ENCODE measurements at places on chromosomes 6 and 20.
A peak's percentile ranks its signal among the peaks of the same experiment; 100 is the strongest.

DNA sequence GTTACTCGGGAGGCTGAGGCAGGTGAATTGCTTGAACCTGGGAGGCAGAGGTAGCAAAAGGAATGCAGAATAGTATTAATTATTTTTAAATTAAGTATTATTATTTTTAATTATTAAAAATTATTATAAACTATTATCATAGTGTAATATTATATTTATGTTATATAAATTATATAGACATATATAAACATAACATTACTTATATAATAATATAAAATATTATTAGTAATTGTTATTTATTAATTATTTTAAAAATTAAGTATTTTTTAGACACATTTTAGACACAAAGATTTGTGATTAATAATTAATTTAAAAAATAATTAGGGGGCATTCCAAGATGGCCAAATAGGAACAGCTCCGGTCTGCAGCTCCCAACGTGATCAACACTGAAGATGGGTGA, 31.7 kb upstream of the TGM3 start:
- no peak for DNase-seq

DNA sequence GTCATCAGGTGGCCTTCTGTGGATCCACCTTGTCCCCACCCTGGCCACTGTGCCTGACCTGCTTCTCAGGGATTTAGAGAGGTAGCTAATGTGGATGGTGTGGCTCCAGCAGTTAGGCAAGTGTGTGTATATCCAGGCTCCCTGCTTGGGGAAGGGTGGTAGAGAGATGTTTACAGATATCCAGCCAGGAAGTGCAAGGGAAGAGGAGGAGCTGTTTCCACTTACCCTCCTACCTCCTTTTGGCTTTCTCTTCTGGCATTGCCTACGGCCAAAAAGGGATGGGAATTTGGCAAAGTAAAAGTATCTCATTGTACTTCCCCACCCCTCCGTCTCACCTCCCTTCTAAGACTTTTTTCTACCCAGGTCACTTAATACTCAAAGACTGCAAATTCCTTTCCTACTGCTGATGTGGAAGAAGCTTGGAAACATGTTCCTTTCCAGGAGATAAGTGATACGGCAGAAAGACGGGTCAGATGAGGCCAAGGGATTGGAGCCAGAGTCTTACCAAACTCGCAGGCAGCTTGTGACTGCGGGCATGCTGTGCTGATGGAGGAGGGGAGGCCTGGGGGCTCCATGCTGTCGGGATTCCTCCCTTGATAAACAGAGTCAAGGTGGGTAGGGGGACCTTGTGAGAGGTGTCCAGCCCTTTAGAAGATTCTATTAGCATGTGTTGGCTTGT, 253.4 kb downstream of the PRL start:
- no peak for DNase-seq

- no peak for DNase-seq
Measured at GRCh38 chr20:48776306-48776705, 51.5 kb downstream of the PREX1 start.

- DNase-seq = no peak
Measured at GRCh38 chr6:36073587-36073986, 46.0 kb downstream of the MAPK14 start.

DNA sequence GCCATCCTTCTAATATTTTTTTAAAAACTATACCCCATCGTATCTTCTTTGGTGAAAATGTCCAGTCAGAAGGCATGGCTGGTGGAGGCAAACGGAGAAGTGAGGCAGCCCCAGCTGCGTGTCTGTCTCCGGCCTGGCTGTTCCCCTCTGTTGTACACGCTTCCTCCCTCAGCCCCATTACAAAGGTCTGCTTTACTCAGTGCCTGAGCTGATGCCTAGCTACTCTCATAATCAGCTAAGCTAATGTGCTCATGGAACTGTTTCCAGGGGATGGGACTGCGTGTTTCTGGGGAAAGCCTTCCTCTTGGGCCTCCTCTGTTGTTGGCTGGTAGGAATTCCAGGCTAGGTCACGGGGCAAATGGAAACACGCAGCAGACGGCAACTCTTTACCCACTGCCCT, 67.3 kb downstream of the PPP1R3G start:
- DNase-seq = no peak

DNA sequence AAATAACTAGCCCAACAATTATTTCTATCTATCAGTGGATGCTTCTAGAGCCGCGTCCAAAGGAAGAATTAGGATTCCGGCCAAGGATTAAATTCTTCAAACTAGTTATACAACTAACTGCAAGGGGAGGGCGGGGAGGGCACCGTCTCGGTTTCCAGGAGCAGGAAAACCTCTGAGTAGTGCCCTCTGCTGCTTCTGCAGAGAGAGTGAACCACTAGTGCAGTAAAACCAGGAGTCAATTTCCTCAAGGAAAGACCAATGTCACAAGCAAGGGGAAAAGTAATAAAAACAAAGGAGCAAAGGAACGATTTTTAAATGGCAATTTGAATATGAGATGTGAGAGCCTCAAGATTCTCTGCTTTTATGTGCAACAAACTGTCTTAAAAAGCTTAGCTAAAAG, 16.5 kb upstream of the UBE2J1 start:
- peak; percentile 23 for DNase-seq

GRCh38 chr20:10710991-10711775, 37.4 kb upstream of the JAG1 start:
- DNase-seq = peak; percentile 53

- no peak for DNase-seq
Measured at GRCh38 chr6:163720460-163721235, 306.1 kb downstream of the QKI start.

DNA sequence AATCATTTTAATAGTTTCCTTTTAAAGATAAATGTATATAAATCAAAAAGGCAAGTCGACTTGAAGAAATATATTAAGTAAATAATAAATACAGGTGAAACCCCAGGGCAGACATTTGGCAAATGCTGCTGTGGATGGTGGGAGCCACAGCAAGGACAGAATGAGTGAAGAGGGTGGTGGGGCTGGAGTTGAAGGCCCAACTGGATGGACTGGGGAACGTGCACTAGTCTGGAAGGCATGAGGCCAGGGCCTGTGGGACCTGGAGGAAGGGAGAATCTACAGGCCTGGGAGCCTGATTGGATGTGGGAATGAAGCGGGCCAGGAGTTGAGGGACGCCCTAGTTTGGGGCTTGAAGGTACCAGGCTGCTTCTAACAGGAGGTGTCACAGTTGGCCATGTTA, 30.6 kb upstream of the BLCAP start:
- no peak for DNase-seq

- no peak for DNase-seq
Measured at GRCh38 chr20:1651268-1652058, 6.1 kb downstream of the SIRPG start.

DNA sequence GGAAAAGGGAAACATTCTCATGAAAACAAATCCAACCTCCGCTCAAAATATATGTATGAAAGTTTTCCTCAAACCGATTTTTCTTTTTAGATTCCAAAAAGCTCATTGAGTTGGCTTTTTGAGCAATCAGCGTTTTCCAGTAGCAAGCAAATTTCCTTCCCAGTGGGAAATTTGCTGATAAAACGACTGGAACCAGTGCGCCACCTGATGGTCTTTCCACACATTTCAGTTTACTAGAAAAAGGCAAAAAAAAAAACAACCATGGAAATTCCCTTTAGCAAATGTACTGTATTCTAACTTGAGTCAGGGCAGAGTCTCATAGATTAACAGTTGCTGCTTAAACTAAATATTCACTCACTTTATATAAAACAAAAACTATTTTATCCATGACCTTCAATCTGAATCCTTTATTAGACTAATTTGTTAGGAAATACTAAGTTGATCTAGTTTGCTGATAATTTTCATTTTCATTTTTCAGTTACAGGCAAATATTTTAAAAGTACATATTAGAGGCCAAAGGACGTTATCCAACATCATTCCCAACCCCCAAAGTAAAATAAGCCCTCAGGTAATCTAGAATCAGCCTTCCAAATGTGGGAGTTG, 271.5 kb downstream of the FOXA2 start:
- DNase-seq = peak; percentile 74

DNA sequence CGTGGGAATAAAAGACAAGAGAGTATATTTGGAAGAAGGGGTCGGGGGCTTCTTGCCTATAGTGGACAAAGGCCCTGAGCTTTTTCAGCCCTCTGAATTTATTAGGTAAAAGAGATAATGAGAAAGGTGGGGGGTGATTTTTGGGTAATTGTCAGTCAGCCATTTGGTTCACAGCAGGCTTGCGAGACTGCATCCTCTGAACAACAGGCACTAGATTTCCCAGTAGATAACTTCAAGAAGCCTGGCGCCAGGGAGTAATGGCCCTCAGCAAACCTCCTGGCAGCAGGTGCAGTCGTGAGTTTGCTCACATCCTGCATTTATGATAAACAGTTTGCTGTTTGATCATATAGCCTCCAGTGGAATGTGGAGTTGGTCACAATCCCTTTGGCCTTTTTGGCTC, 609.0 kb downstream of the DHX35 start:
- DNase-seq = no peak

GRCh38 chr6:113481910-113482309, 375.2 kb upstream of the MARCKS start:
- DNase-seq = no peak

DNA sequence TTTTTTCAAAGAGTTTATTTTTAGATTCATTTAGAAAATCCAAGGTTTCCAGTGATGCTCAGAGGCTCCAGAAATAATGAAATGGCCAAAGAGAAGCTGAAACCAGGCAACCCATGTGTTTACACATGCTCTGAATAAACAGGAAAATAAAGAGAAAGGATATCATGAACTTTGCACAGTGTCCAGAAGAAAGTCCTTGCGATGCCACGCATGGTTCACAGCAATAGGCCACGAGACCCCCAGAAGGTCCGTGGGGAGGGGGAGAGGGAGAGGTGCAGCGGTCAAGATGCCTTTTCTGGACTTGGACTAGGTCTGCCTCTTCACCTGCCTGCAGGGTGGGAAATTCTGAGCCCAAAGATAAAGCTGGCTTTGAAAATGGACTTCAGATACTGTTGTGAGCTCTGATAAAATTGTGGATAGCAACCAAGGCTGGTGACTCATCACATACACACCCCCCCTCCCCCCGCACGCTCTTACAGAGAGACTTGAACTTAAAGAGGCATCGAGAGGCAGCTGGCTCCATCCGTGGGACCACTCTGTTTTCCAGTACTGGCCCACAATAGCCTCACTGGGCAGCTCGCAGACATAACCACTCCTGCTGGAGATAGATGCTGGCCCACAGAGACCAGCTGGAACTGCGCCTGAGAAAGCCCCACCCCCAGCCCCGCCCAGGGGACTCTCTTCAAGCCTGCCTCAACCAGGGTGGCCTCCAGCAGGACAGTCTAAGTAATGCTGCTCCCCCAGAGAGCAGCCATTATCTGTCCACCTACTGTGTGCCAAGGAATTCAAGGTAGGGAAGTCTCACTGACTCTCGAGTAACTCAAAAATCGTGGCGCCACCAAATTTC, 21.2 kb upstream of the NFATC2 start:
- DNase-seq = peak; percentile 46

DNA sequence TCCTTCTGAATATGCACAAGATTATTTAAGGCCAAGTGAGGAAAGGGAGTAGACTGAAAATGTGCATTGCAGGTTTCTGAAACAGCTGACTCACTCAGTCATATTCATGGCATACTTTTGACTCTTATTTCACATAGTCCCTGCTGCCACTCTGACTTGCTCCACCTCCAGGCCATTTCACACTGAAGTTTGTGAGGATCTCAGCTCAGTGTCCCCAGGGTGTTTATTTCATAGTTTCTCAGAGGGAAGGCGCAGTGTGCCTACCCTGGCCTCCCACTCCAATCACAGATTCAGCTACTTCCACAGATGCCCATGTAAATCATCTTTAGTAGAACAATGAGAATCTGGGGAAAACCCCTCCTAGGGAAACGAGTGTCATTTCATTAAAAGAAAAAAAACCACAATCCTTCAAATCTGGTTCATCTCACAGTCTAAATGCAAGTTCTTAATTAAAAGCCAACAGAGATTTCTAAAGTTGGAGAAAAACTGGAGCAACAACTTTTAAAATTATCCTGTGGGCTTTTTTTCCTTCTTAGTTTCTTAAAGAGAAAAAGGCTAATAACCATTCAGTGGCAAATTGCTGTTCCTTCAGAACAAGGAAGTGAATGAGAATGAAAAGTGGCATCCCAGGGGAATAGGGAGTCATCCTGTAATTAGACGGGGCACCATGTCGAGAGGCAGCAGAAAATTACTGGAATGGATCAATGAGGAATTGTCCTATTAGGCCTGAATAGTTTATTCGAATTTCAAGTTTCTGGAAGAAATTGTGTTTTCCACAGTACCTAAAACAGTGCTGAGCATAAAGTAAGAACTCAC, 133.6 kb downstream of the TFAP2B start:
- no peak for DNase-seq

DNA sequence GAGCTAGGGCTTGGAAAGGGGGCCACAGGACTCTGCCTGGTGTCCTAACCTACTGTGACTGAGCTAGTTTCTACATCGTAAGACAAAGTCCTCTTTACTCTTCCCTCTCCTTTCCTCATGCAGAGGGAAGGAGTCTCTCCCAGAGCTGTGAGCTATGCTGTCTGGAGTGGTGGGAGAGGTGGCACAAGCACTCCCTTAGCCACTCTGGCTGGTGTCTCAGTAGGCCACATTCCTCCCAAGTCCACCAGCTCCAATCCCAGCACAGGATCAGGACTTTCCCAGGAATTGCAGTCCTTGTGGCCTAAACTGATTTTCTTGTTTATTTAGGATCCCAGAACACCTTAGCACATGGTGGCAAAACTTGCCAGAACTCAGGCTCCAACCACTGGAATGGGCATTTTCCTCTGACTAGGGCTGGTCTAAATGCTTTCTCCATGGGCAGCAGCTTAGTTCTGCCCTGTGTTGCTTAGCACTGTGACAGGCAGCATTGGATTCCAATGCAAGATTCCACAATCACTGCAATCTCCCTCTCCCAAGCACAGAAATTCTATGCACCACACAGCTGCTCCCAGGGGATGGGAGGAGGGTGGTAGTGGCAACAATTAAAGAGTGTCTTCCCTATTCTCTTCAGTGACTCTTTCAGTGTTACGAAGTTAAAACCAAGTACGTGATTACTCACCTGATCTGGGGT, 733.3 kb downstream of the HACE1 start:
- no peak for DNase-seq

- DNase-seq = peak; percentile 39
Measured at GRCh38 chr20:13220904-13221297, at the start of gene ISM1. TSS of gene ISM1 (plus strand) at chr20:13221274. CDS start at chr20:13221777, 503 bp downstream.

- DNase-seq = no peak
Measured at GRCh38 chr20:4281258-4282055, 266.1 kb upstream of the RNF24 start.

- no peak for DNase-seq
Measured at GRCh38 chr20:18978311-18978710, 164.7 kb downstream of the SCP2D1 start.

DNA sequence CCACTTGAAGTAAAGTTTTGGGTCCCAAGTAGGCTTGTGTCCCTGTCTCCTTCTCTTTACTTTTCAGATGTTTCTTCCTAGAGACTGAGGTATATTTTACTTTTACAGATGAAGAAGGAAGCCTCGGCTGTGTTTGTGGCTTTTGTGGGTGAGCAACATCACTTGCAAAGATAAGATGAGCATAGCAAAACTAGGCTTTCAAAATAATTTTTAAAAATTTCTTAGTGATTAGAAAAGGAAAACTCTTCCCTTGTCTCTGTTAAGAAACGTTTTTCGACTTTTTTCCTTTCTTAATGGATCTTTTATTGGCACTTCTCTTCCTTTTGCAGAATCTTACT, 7.6 kb downstream of the PTPN1 start:
- no peak for DNase-seq
